D341Med (cell line): ENCODE measurements at places on chromosomes 13 and 19.

DNA sequence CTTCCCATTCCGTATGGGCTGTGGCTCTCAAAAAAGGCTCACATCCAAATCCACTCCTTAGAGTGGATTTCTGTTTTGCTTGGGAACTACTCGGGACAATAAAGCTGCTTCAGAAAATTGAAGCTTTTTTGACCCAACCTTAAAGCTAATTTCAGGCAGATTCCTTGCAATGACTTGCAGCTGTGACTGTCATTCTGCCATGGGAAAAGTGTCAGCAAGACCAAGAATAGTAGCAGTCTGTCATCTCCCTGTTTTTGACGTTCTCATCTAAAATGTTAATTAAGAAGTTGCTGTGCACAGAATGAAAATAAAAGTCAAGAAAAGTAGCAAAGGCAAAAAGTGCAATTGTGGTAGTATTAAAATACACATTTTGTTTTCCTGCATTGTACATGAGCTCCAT lies 304.7 kb downstream of the COG6 start:
- no peak for DNase-seq

GRCh38 chr19:45505151-45505995 lies 1.9 kb upstream of the VASP start:
- DNase-seq: no peak

- no peak for DNase-seq
Observed at GRCh38 chr13:64553411-64554129, 2676.6 kb downstream of the PCDH9 start.

- no peak for DNase-seq
Observed at GRCh38 chr13:102033857-102034331, 368.0 kb downstream of the FGF14 start.

GRCh38 chr13:43805071-43805468 lies 18.3 kb upstream of the ENOX1 start:
- no peak for DNase-seq

DNA sequence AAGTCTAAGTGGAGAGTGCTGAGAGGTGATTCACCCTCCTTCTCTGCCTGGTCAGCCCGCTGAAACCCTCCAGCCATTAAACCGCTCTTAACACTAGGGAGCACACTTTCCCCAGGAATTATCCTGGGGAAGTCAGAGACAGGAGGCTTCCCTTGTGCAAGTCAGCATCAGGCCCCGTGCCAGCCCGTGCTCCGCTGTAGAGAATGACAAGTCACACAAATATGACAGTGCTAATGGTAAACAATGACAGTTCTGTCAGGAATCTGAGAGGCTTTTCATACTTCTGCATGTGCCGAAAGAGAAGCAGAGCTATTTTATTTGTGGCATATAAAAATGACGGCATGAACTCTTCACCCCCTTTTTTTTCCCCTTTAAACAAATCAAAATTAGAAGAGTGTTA lies 816.9 kb upstream of the SLC10A2 start:
- peak; percentile 80 for DNase-seq

DNA sequence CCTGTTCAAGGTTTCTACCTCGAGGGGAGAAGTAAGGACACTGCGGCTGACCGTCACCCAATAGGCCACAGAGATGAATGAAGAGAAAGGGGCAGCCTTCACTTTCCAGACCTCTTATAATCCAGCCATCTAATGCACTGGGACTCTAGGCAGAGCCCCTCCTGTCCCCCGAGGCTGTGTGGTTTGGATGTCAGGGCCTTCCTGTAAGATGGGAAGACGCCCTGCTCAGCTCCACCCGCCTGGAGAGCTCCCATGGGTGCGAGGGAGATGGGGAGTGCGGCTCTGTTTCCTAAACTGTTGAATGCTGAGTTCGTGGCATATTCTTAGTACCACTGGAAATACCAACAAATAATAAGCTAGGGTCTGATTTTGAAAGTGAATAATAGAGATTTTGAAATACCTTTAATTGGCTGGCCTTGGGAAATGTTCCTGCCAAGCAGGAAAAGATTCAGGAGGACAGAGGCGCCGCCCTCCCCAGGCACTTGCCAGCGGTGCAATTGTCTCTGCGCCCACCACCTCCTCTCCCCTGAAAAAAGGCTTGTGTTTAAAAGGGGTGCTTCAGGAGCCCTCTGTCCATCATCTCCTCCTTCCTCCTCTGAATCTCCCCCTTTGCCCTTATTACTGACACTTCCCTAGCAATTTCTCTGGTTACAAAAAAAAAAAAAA lies 85.4 kb upstream of the GPR183 start:
- no peak for DNase-seq
